GM06990 (cell line): ENCODE measurements at places on chromosomes 4 and X.

- DNase-seq: no peak
These were observed 93.7 kb downstream of the CLNK start for GRCh38 chr4:10590896-10591295.

DNA sequence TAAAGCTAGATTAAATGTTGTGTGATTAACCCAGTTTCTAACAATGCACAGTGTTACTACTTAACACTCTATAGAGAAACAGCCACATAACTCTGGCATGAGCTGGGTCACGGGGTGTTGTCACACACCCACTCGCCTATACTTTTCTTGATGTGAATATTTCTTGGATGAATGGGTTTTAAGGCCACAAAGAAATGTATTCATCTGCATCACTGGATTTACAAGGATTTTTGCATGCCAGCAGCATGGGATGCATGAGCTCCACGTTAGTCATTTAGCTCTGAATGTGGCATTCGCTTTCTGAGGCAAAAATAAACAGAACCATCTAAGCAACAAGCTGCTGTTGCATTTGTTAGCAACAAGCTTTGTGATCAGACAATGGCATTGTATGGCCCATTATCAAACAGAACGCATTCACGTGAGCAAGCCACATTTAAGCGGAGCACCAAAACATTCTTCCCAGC is 89.7 kb downstream of the LRP2BP start:
- DNase-seq: no peak

GRCh38 chr4:175988511-175988910 is 77.1 kb upstream of the WDR17 start:
- DNase-seq: no peak

DNA sequence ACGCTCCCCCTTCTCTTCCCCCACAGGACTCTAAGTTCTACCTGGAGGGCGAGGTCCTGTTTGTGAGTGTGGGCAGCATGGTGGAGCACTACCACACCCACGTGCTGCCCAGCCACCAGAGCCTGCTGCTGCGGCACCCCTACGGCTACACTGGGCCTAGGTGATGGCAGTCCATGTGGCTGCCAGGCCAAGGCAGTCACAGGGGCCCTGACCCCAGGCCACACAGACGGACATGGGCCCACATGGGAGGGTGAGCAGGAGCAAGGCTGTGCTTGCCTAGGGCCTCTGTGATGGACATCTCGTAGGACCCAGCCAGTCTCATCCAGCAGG is 10.0 kb upstream of the ADD1 start:
- no peak for DNase-seq

DNA sequence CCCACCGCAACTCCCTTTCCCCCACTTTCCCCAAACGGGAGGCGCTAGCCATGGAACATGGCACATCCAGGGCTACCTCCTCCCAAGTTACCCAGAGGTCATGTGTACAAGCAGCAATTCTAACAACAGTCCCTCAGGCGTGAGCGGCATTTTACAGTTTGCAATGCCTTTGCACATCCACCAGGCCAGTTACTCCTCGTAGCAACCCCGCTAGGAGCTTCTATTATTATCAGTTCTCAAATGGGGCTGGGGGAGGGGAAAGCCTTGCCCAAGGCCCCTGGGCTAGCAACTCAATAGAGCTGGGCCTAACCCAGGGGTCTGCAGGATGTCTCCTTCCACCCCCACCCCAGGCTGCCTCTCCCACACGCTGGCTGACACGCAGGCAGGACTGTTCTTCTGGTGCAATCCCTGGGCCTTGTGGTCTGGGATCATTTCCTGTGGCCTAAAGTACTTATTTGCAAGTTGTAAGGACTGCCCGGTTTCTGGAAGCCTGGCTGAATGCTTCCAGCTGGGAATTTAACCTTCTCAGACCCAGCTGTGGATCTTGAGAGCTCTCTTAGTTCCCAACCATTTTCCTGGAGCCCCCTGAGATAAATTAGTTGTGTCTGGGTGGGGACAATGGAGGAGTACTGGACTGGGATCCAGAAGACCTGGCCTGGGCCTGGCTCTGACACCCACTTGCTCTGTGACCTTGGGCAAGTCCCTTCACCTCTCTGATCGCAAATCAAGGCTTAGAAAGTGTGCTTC is 27.7 kb downstream of the PJA1 start:
- DNase-seq: no peak

DNA sequence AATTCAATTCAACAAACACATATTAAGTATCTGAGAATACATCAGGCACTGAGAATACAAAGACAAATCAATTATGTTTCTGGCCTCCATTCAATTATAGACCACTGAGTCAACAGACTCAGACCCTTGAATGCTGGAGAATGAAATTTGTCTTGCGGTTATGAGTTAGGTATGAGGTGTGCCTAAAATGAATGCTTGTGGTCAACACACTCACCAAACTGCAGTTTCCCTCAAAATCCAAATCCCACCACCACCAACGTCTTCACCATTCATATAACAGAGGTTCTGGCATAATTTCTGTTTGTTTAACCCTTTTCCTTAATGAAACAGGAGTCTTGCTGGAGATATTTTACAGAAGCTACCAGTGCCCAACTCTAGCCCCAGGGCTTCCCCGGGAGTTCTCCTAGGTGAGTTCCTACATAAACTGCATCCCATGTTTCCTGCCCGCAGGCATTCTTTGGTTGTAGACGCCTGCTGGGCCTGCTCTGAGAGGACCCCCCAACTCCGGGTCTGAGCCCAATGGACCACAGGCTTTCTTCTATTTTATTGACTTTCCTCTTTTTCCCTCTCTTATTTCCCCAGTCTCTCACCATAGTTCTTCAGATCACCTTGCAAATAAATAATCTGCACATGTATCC is 119.2 kb downstream of the DDX53 start:
- DNase-seq: no peak

GRCh38 chr4:519203-519651 is 20.2 kb downstream of the PIGG start:
- DNase-seq: no peak

DNA sequence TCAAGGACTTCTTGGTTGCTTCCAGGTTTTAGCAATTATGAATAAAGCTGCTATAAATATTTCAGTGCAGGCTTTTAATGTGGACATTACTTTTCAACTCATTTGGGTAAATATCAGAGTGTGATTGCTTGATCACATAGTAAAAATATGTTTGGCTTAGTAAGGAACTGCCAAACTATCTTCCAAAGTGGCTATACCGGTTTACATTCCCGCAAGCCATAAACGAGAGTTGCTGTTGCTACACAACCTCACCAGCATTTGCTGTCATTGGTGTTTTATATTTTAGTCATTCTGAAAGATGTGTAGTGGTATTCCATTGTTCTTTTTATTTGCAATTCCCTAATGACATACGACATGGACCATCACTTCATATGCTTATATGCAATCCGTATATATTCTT is 30.9 kb upstream of the SPOCK3 start:
- no peak for DNase-seq

DNA sequence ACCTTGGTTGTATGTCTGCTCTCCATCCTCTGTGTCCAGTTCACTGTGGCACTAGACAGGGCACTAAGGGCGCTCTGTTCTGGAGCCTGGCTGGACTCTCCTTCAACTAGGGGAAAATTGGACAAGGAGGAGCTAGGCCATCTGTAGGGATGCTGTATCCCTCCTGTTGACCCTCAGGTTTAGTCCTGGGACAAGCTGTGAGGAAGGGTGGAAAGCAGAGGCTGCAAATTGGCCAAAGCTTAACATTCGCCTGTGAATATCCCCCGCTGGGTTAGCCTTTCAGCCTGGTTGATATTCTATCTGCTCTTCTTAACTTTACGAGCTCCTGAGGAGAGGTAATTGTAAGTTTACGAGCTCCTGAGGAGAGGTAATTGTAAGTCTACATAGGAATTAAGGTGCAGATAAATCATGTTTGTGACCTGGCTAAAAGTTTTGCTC is 64.4 kb upstream of the ENPEP start:
- DNase-seq: no peak

- DNase-seq: no peak
These were observed 63.6 kb downstream of the CLNK start for GRCh38 chr4:10620935-10621488.

- no peak for DNase-seq
These were observed at the start of gene C1QTNF7 for GRCh38 chr4:15427701-15428100. Gene C1QTNF7, plus strand, starts transcription at chr4:15428033. Its CDS starts 7,711 bp downstream, at chr4:15435744.

DNA sequence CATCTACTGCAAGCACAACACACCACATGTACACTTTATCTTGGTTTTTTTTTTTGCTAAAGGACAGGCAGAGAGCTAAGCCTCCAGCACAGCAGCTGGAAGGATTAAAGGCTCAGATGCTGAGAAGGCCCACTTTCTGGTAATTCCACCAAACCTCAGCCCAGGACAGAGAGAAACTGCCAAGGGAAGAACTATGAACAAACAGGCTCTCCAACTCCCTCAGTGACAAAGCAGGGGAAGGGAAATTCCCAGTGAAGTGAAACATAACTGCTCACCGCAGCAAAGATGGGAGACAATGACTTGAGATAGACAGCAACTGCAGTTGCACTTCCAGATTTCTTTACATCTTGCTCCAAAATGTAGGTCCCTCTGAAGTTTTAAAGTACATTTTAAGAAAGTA is 4.8 kb downstream of the PROM1 start:
- DNase-seq: no peak

- DNase-seq: no peak
These were observed 907 bp downstream of the LHFPL1 start for GRCh38 chrX:112678831-112679230.

DNA sequence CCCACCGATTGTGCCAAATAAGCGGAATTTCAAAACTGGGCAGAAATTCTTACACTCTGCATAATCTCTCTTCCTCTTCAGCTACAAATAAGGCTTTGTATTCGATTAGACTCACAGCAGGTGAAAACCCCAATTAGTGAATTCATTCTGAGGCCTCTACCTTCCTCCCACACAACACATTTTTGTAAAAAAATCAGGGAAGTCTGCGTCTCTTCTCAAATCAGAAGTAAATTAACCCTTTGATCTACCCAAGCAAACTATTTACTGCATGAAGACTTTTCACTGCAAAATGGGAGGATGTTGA is 200.6 kb upstream of the FTHL17 start:
- DNase-seq: no peak
